Activated CD8-positive, alpha-beta memory T cell treated with anti-CD3 and anti-CD28 coated beads, Interleukin-2, amount 10 ng/mL, durations not matched to agents 7 days and 5 days (primary cell): ENCODE measurements at places on chromosomes 3 and 15.

DNA sequence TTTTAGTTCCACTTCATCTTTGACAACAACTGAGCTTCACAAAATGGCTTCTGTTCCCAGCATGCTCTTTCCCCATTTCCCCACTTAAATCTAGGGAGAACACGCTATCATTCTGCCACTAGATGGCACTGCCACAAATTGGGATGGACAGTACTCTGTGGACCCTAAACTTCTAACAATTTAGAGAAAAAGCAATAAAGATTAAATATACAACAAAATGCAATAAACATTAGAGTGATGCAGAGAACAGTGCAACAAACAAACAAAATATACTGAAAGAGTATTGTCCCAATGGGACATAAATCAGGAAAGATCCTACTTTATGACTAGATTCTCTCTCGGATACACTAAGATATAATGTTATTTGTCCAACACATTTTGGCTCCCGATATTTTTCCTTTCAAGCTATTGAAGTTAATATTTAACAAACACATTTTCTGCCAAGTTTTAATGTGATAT is 169.7 kb upstream of the TMCO5A start:
- H3K4me3 ChIP-seq, result no peak overlapping the region
- no peaks in the 10 kb centered on the region for H3K36me3 ChIP-seq
- no peaks in the 10 kb centered on the region for H3K27me3 ChIP-seq
- H3K4me1 ChIP-seq, result peaks cover 4% of the 10 kb centered on the region

GRCh38 chr3:151101270-151101969 is 16.0 kb downstream of the MED12L start:
- no peak for DNase-seq
- peaks cover 32% of the 10 kb centered on the region for H3K27me3 ChIP-seq
- H3K36me3 ChIP-seq, result no peaks in the 10 kb centered on the region
- no peak overlapping the region for H3K4me3 ChIP-seq
- no peak overlapping the region for H3K27ac ChIP-seq

GRCh38 chr3:142586803-142587406 is 8.4 kb upstream of the ATR start:
- no peak overlapping the region for H3K4me3 ChIP-seq
- DNase-seq, result no peak
- H3K27me3 ChIP-seq, result peaks cover 33% of the 10 kb centered on the region
- no peak overlapping the region for H3K27ac ChIP-seq
- no peaks in the 10 kb centered on the region for H3K36me3 ChIP-seq

DNA sequence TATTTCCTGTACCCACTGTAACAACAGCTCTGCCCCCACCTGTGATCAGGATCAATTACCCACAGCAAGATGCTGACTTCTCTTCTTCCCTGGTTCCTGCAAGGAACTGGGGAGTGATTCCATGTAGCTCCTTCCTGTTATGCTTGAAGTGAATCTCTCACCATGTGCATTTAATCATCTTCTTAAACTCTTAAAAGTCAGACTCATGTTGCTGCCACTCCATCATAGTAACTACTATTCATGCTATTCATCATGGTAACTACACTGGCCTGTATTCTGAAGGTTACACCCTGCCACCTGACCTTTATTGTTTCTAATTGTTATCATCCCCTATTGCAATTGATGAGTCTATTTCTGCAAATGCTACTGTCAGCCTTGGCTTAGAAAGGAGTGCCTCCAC is 89.5 kb downstream of the SUCNR1 start:
- DNase-seq, result no peak
- no peak overlapping the region for H3K4me3 ChIP-seq
- H3K27ac ChIP-seq, result no peak overlapping the region

DNA sequence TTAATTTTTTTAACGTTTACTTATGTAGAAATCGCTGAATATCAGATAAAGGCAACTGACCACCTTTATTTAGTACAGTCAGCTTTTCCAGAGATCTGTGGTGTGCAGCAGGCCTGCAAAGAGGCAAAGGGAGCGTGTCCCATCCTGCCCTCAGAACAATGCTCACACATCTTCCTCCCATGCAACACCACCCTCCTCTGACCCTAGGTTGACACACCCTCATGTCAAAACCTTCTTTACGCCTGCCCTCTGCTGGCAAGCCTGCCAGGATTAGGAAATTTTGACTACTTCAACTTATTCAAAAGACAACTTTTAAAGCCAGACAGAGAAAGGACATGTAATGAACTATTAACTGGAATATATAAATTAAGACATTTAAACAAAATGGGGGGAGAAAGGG is 513.7 kb downstream of the FOXP1 start:
- no peaks in the 10 kb centered on the region for H3K27me3 ChIP-seq
- peak; percentile 80 for DNase-seq
- H3K36me3 ChIP-seq, result no peaks in the 10 kb centered on the region
- H3K4me1 ChIP-seq, result peaks cover 43% of the 10 kb centered on the region
- H3K27ac ChIP-seq, result peak overlapping the region; percentile 32

DNA sequence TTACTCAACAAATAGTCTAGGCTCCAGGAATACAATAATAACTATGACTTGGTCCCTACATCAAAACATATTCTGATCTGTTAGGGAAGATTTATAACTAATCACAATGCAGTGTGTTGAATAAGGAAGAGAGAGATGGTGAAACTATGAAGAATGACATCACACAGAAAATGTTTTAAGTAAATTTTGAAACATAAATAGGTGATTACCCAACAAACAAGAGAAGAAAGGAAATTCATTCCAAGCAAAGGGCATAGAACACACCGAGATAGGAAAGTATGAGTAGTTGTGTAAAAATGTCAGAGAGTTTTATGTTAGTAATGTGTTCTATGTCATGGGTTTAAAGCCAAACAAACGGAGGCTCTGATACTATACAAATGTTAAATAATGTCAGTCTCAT is 13.4 kb downstream of the SEC62 start:
- peaks cover 56% of the 10 kb centered on the region for H3K36me3 ChIP-seq
- peaks cover 2% of the 10 kb centered on the region for H3K4me1 ChIP-seq
- H3K27me3 ChIP-seq, result no peaks in the 10 kb centered on the region
- H3K4me3 ChIP-seq, result no peak overlapping the region
- no peak for DNase-seq

DNA sequence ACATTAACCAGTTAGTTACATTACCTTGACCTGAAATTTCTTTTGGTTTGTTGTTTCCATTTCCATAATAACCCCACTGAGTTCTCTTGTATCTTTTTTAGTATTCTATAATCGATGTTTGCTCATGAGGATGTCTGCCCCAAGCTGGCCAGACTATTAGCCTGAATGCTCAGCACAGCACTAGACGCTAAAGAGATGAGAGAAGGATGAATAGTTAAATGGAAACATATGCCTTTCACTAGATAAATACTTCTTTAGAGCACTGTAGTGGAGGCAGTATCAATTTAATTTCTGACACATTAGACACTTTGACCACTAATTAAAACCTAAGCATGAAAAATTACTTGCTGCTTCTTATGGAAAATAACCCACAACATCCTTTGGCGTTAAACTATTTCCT is 654.9 kb upstream of the KCNMB2 start:
- peaks cover 2% of the 10 kb centered on the region for H3K4me1 ChIP-seq
- no peak for DNase-seq
- H3K27ac ChIP-seq, result no peak overlapping the region
- no peaks in the 10 kb centered on the region for H3K36me3 ChIP-seq
- H3K4me3 ChIP-seq, result no peak overlapping the region

DNA sequence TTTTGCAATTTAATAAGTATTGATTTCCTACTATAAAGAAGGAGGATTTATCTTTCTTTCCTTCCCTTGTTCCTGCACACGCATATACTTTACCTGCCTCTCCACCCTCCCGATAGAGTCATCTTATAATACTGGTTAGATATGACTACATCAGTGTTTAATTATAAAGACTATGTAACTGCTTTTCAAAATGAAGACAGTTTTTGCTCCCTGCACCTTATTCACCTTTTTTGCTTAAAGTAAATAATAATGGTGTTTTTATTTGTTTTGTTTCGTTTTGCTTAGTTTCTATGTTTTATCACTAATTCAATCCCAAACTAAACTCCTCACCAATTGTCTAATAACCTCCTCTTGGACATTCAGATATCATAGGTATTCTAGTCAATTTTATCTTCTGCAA is 101.9 kb upstream of the RORA start:
- no peak overlapping the region for H3K27ac ChIP-seq
- no peak for DNase-seq
- peaks cover 9% of the 10 kb centered on the region for H3K27me3 ChIP-seq
- H3K4me3 ChIP-seq, result no peak overlapping the region

DNA sequence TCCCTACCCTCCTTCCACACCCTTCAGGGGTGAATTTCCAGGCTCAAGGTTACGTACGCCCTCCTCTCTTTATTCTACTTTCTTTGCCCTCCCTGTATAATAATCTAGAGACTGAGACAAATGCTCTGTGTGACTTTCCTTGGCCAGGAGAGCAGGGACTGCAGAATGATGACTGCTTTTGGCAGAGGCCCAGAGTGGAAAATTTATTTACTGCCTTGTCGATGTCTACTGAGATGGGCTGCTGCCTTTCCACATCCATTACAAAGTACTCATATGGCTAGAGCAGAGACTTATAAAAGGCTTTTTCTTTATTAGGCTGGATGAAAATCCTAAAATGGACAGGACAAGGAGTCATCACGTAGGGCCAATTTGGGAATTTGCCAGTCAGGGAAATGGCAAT is 576.2 kb downstream of the TUSC7 start:
- no peak overlapping the region for H3K27ac ChIP-seq
- no peaks in the 10 kb centered on the region for H3K27me3 ChIP-seq
- H3K4me3 ChIP-seq, result no peak overlapping the region
- DNase-seq, result no peak

- peaks cover 12% of the 10 kb centered on the region for H3K27me3 ChIP-seq
- DNase-seq, result no peak
- no peaks in the 10 kb centered on the region for H3K4me1 ChIP-seq
- H3K27ac ChIP-seq, result no peak overlapping the region
Measured at GRCh38 chr15:60318216-60318867, 79.4 kb downstream of the ANXA2 start.

GRCh38 chr3:132033471-132033870 is 1.3 kb downstream of the CPNE4 start:
- no peaks in the 10 kb centered on the region for H3K36me3 ChIP-seq
- H3K4me3 ChIP-seq, result no peak overlapping the region
- H3K4me1 ChIP-seq, result peaks cover 7% of the 10 kb centered on the region
- H3K27me3 ChIP-seq, result peaks cover 60% of the 10 kb centered on the region

DNA sequence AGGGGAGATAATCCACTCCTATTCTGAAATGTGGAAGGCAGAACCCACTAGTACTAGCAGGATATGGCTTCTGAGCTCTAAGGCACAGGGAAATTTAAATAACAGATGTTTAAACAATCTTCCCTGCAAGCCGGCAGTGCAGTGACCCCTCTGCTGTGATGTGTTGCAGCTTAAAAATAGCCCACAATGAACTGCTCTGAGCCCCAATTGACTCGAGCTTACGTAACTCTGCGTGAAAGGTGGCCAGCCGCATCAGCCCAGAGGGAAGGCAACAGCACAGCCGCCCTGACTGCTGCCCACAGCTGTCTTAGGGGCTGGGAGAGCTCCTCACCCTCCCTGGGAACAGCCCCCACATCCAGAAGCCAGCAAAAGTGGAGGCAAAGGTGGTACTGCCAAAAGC is 12.5 kb upstream of the CAMKV start:
- no peak for DNase-seq
- H3K36me3 ChIP-seq, result no peaks in the 10 kb centered on the region
- H3K4me1 ChIP-seq, result no peaks in the 10 kb centered on the region
- no peaks in the 10 kb centered on the region for H3K27me3 ChIP-seq

GRCh38 chr3:120101624-120102023 is 7.4 kb upstream of the GSK3B start:
- peaks cover 16% of the 10 kb centered on the region for H3K36me3 ChIP-seq
- H3K27ac ChIP-seq, result no peak overlapping the region
- DNase-seq, result no peak
- no peak overlapping the region for H3K4me3 ChIP-seq
- H3K27me3 ChIP-seq, result no peaks in the 10 kb centered on the region
- H3K4me1 ChIP-seq, result peaks cover 17% of the 10 kb centered on the region

GRCh38 chr3:140143367-140144069 is 208.5 kb downstream of the CLSTN2 start:
- no peak overlapping the region for H3K4me3 ChIP-seq
- no peaks in the 10 kb centered on the region for H3K27me3 ChIP-seq
- DNase-seq, result no peak
- H3K4me1 ChIP-seq, result no peaks in the 10 kb centered on the region
